ENCODE measurements at places on chromosomes 11 and 22.

DNA sequence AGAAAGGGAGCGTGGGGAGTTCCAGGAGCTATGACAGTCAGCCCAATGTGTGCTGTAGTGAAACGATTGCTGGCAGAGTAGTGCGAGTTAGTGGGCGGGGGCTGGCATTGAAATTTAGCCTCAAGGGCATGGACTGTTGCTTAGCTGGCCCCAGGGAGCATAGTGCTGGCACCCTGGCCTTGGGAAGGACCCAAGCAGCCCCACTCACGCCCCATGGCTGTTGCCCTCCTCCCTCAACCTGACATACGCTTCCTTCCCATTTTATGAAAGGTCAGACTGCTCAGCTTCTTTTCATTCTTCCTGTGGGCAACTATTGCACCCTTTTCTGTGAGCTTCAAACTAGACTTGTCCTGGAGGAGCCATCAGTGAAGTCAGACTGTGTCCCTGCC is 52.0 kb upstream of the SUSD2 start:
- no peak for DNase-seq

- DNase-seq, result no peak
Measured at GRCh38 chr11:221539-221938, 14.0 kb downstream of the RIC8A start.

- no peak for DNase-seq
Measured at GRCh38 chr22:39724390-39724789, 153.8 kb downstream of the CACNA1I start.

GRCh38 chr11:65277631-65278277 is 16.0 kb downstream of the POLA2 start:
- DNase-seq, result no peak

DNA sequence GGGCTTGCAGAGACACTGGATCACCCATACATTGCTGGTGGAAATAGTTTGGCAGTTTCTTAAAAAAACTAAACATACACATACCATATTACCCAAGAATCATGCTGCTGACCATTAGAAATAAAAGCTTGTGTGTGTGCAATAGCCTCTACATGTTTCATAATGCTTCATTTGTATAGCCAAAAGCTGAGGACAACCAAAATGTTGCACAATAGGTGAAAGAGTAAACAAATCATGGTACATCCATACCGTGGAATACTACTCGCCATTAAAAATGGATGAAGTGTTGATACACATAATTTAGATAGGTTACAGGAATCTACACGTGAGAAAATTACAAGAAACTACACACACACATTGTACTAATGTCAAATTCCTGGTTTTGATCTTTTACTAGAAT is 6.5 kb downstream of the KBTBD3 start:
- DNase-seq, result no peak

- peak; percentile 69 for DNase-seq
Measured at GRCh38 chr11:65314501-65315203, at the start of gene CDC42EP2. TSS of gene CDC42EP2 (plus strand) at chr11:65314866. CDS start at chr11:65320899, 6,033 bp downstream.

DNA sequence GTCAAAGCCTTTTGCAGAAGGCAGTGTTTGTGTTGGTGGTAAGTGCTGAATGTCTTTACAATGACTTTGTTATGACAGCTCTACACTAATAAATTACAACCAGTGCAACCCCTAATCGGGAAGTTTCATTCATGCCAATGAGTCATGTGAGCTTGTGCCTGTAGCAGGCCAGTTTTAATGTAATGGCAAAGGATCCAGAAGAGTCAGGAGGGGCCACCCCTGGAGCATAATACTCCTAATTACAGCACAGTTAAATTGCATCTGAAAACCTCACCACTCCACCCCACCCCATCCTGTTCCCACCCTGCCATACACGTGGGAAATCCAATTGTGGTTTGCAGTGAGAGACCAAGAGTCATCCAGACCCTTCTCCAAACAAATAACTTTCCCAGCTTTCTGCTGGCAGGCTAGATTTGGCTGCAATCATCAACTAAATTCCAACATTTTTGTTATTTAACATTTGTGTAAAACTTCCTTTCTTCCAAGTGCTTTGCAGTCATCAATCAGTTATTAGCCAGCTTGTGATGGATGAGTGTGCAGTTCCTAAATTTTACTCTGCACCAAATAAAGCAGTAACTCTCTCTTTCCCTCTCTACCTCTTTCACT is 277.3 kb upstream of the FAT3 start:
- peak; percentile 77 for DNase-seq

DNA sequence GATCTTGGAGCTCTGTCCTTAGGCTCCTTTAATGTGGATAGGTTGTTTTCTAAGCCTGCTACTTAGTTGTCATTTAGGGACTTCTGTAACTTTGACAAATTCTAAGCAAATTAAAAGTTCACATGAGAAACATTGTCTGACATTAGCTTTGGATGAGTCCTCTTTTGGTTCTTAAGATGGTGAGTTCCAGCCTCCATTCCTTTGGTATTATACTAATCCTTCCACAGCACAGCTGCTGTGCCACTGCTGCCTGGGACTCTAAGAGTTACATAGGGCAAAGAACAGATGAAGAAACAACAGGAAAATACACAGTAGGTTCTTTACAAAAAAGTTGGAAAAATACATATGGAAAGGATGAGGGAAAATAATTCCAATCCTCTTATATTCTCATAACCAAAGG is 25.3 kb upstream of the PIK3C2A start:
- no peak for DNase-seq

DNA sequence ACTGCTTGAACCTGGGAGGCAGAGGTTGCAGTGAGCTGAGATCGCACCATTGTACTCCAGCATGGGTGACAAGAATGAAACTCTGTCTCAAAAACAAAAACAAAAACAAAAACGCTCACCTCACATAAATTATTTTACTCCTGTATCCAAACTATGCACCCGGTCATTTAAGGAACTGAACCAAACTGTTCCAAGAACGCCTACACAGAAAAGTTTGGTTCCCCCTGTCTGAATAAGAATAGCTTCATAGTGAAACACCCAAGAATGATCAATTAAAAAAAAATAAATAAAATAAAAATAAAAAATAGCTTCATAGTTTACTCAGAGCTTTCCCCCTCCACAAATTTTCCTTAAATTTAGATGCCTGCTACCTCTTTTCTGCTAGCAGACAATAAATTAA is 13.7 kb downstream of the NUP98 start:
- DNase-seq, result no peak

GRCh38 chr22:46578824-46579561 is 41.2 kb upstream of the GRAMD4 start:
- no peak for DNase-seq

DNA sequence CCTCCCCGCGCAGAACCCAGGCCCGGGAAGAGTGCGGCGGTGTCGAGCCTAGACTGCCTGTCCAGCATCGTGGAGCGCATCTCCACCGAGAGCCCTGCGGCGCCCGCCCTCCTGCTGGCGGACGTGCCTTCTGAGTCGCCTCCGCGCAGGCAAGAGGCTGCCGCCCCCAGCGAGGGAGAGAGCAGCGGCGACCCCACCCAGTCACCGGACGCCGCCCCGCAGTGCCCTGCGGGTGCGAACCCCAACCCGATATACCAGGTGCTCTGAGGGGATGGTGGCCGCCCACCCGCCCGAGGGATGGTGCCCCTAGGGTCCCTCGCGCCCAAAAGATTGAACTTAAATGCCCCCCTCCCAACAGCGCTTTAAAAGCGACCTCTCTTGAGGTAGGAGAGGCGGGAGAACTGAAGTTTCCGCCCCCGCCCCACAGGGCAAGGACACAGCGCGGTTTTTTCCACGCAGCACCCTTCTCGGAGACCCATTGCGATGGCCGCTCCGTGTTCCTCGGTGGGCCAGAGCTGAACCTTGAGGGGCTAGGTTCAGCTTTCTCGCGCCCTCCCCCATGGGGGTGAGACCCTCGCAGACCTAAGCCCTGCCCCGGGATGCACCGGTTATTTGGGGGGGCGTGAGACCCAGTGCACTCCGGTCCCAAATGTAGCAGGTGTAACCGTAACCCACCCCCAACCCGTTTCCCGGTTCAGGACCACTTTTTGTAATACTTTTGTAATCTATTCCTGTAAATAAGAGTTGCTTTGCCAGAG is 2.0 kb downstream of the MYOD1 start:
- DNase-seq, result no peak

DNA sequence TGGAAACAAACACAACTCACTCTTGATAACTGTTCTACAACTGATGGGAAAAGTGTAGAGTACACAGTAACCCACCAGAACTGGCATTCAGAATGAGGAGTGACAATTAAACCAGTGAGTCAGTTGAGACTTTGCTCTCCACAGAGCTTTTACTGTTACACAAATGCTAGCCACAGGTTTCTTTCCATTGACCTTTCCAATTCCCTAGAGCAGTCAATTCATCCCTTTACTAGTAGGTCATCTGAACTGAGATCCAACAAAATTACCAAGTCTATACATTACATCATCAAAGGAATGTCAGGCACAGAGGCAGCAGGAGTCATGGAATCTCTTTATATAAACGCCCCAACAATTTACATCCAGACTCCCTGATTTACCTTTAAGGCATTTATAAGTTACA is 65.9 kb downstream of the PHF21A start:
- no peak for DNase-seq

GRCh38 chr11:110069158-110069737 is 23.9 kb upstream of the ZC3H12C start:
- DNase-seq, result peak; percentile 12

DNA sequence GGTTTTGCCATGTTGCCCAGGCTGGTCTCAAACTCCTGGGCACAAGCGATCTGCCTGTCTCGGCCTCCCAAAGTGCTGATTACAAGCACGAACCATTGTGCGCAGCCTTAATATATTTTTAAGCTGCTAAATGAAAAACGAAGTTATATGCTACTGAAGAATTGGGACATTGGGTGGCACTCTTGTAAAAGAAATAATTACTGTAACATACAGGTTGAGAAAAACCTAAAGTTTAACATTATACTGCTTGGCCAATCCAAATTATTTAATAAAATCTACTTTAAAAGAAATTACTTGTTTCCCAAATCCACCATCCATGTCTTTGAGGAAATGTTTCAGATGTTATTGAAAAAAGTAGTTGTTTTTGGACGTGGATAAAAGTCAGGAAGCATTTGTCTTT is 37.9 kb upstream of the ARHGAP32 start:
- DNase-seq, result no peak

- DNase-seq, result no peak
Measured at GRCh38 chr11:84902445-84902844, 724.7 kb downstream of the DLG2 start.

DNA sequence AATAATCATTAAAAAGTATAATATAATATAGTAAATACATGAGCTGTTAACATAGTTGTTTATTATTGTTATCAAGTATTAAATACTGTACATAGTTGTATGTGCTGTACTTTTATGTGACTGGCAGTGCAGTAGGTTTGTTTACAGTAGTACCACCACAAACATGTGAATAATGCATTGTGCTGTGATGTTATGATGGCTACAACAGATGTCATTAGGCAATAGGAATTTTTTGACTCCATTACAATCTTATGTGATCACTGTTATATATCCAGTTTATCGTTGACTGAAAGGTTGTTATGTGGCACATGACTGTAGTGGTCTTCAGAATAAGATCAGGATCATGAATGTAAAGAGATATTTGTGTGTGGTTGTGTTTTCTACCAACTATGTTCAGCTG is 577.8 kb downstream of the JRKL start:
- no peak for DNase-seq

- no peak for DNase-seq
Measured at GRCh38 chr22:30244066-30244465, 2.5 kb downstream of the LIF start.

GRCh38 chr11:8339592-8340022 is 75.9 kb upstream of the LMO1 start:
- no peak for DNase-seq

GRCh38 chr11:79226126-79226525 is 214.7 kb downstream of the TENM4 start:
- no peak for DNase-seq

- no peak for DNase-seq
Measured at GRCh38 chr11:46273511-46274205, 3.8 kb upstream of the CREB3L1 start.

DNA sequence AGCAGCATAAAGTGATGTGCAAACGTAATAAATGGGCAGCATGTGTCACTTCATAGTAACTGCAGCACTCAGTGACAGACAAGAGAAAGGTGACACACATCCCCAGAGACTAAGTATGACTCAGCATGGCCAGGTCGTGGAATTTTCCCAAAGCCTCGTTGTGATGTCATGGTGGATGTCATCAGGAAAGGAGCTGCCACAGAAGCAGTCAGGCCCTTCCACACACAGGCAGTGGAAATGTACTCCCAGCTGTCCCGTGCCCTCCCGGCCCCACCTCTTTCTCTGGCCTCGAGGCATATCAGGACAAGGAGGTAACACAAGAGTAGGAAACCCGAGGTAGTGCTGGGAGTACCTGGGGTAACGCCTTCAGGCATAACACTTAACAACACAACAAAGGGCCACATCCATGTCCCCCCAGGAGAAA is 8.1 kb downstream of the PC start:
- DNase-seq, result peak; percentile 98

DNA sequence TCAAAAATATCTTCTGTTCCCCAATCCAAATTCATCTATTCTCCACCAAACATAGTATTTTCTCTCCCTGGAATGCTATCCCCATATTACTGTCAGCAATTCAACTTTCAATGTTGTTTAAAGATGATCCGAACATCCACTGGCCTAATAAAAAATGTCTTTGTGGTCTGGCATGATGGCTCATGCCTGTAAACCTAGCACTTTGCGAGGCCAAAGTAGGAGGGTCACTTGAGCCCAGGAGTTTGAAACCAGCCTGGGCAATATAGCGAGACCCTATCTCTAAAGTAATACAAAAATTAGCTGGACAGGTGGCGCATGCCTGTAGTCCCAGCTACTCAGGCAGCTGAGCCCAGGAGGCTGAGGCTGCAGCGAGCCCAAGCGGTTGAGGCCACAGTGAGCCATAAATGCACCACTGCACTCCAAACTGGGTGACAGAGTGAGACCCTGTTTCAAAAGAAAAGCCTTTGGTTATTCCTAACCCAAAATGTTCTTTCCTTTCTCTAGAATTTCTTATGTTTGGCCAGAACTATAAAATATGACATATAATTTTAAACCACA is 29.8 kb downstream of the SIK3 start:
- no peak for DNase-seq

- no peak for DNase-seq
Measured at GRCh38 chr11:124872741-124873140, 7.5 kb downstream of the ROBO3 start.

DNA sequence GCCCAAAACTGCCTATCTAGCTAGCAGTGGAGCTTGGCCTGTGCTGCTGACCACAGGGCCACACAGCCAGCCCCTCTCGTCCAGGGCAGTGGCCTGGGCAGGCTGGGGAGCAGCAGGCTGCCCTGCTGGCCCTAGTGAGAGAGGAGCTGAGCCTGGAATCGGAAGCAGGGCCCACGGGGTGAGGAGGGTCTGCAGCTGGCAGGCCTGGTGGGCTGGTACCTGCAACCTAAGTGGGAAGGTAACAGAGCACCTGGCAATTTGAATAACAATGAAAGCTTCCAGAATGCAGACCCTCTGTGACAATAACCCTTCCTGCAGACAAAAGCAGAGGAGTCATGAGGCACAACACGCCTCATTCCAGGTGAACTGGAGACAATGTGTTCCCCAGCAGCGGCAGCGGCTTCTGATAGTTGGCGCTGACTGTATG is 31.8 kb upstream of the RFPL3 start:
- no peak for DNase-seq

GRCh38 chr11:72686639-72687220 is 12.5 kb upstream of the PDE2A start:
- DNase-seq, result no peak
